Testis (tissue), 5 donors: ENCODE measurements at places on chromosomes 1 and 21. TPM values are rescaled to one million over a fixed set of nuclear protein-coding genes. Genes with fewer than 3 reads are reported as not detected.

The IFNGR2 gene
- total RNA-seq: 108 TPM

The CYP4A22 gene
- total RNA-seq: not detected

The TMEM183A gene
- total RNA-seq: 129 TPM

DNA sequence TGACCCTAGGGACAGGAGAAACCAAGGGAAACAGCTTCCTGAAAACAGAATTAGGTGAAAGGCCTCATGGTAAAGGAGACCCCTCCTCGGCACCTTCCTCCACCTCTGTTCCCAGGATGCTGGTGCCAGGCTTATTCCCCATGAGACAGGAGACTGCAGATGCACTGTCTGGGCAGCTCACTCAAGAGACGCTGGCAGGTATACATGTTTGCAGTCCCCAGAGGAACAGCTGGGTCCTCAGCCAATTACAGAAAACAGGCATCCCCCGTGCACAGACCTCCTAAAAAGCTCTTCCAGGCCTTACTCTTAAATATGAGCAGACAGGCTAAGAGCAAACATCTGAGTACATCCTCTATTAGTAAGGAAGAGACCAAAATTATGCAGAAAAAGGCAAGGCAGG is 6.5 kb downstream of the CCSAP start:
- H3K4me1 ChIP-seq: peaks cover 3% of the 10 kb centered on the region
- no peak for DNase-seq
- no peaks in the 10 kb centered on the region for H3K36me3 ChIP-seq
- no peaks in the 10 kb centered on the region for H3K27me3 ChIP-seq
- H3K27ac ChIP-seq: no peak overlapping the region

DNA sequence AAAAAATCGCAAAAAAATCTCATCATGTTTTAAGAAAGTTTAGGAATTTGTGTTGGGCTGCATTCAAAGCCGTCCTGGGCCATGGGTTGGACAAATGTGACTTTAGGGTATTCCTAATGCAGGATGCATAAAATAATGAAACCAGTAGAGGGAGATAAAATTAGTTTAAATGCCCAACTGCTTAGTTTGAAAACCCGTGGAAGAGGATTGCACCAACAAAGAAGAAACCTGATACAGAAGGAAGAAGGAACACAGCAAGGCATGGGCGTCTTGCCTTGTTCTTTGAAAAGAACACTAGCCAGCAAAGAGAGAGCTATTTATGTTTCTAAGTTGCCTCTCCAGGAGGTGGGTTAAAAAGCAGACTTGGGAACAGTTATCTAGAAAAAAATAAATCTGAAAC is 37.9 kb downstream of the WDR3 start:
- no peak overlapping the region for H3K27ac ChIP-seq
- no peaks in the 10 kb centered on the region for H3K36me3 ChIP-seq
- DNase-seq: no peak
- H3K4me3 ChIP-seq: no peak overlapping the region
- H3K27me3 ChIP-seq: no peaks in the 10 kb centered on the region
- no peaks in the 10 kb centered on the region for H3K4me1 ChIP-seq

DNA sequence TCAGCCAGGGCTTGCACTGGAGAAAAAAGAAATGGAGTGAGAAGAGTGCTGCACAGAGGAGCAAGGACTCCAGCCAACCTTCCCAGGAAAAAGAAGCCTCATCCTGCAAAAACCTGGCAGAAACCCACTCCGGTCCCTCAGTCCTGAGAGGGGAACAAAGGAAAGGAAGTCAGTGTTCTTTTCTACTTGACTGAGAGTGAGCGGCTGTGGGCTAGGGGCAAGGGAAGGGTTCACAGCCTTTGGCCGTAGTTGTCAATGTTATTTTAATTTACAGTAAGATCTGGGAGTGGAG is 8.9 kb upstream of the GOLT1A start:
- H3K4me3 ChIP-seq: no peak overlapping the region
- no peak overlapping the region for H3K27ac ChIP-seq
- H3K36me3 ChIP-seq: no peaks in the 10 kb centered on the region
- no peak for DNase-seq

DNA sequence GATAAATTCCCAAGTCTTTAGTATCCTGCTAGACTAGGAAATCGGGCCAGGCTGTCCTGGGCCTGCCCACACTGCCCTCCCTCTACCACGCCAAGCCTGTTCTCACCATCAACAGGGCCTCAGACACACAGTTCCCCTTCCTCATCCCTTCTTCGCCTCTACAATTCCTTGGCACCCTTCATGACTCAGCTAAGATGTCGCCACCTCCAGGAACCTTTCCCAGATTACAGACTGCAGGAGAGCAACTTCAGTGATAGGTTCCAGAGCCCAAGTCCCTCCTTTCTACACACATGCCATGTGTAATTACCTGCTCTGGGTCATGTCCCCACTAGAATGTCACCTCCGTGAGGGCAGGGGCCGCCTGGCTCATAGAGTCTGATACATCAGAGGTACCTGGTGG is 3.3 kb downstream of the RIMS3 start:
- H3K4me1 ChIP-seq: peaks cover 6% of the 10 kb centered on the region
- H3K4me3 ChIP-seq: no peak overlapping the region
- no peaks in the 10 kb centered on the region for H3K27me3 ChIP-seq
- no peak for DNase-seq
- H3K36me3 ChIP-seq: no peaks in the 10 kb centered on the region
